ENCODE measurements at places on chromosomes 3 and 15. TPM values are rescaled to one million over a fixed set of nuclear protein-coding genes. Genes with fewer than 3 reads are reported as not detected.
A peak's percentile ranks its signal among the peaks of the same experiment; 100 is the strongest.

DNA sequence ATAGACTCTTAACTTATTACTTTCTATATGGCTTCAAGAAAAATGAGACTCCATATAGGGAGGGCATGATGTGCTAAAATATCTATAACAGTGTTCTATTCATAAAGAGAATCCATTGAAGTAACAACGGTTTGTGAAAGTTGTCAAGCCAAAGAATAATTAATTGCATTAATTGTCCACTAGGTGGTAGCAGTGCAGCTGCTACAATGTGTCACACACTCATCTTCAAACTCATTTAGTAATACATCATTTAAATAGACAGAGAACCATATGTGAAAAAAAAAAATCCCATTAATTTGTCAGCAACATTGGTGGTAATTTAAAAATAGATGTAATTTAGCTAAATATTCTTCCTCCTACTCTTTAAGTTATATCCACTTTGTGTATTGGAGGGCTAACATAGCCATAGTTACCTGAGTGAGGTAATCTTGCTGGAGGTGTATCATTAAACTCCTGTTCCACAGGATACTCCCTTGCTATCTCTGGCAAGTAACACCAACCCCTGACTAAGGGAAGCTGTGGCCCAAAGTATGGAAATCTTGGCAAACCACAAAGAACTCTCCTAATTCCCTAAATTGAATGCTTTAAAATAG, 3.7 kb upstream of the CPA3 start:
- peaks cover 2% of the 10 kb centered on the region for H3K4me1 ChIP-seq
- H3K4me3 ChIP-seq, result no peak overlapping the region
- H3K36me3 ChIP-seq, result no peaks in the 10 kb centered on the region
- H3K27ac ChIP-seq, result no peak overlapping the region

DNA sequence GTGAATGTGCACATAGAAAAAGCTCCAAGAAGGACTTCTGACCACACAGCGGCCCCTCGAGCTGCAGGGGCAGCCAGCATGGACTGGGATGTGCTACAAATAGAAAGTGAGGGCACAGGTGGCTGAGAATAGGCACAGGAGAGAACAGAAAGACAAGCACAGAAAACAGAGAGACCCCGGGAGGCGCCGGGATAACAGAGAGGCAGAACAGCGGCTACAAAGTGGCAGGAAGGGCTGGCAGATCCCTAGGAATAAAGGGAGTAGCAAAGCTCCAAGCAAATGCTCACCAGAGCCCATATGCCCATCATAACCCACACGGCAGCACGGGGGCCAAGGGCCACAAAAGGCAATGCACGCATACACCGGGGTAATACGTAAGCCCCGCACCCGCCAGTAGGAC, 201.7 kb upstream of the NSMCE3 start:
- no peak overlapping the region for H3K4me3 ChIP-seq
- H3K27me3 ChIP-seq, result no peaks in the 10 kb centered on the region
- no peaks in the 10 kb centered on the region for H3K4me1 ChIP-seq
- no peaks in the 10 kb centered on the region for H3K36me3 ChIP-seq

DNA sequence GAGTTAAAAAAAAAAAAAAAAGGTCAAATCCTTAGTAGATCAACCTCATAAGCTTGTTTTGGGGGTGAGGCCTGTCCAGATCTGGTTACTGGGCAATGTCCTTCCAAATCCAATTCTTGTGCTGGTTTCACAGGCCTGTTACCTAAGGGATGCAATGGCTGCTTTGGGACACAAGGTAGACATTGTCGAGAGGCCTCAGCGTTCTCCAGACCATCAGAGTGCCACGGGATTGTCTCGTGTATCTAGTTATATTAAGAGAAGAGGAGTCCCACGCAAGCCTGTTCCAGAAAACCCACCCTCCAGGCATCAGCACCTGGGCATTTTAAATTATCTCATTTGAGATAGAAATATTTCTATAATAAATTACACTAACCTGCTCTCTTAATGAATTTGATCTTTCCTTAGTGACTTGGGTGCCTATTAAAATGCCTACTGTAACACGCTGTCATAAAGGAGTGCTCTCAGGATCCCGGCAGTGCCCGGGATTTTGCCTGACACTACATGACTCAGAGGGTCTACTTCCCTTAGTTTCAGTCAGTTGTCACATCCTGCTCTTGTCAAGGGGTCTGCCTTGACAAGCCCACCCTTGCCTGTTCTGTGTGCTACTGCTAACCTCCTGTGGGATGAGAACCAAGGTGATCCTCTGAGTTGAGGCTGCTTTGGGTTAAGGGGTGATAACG, 116.0 kb downstream of the LIPC start:
- H3K4me1 ChIP-seq, result peaks cover 56% of the 10 kb centered on the region
- peak overlapping the region; percentile 21 for H3K27ac ChIP-seq
- peaks cover 3% of the 10 kb centered on the region for H3K36me3 ChIP-seq
- DNase-seq, result no peak
- no peaks in the 10 kb centered on the region for H3K27me3 ChIP-seq

GRCh38 chr15:69185706-69186105, 25.3 kb downstream of the GLCE start:
- no peaks in the 10 kb centered on the region for H3K36me3 ChIP-seq
- no peak for DNase-seq
- no peaks in the 10 kb centered on the region for H3K4me1 ChIP-seq
- H3K4me3 ChIP-seq, result no peak overlapping the region

DNA sequence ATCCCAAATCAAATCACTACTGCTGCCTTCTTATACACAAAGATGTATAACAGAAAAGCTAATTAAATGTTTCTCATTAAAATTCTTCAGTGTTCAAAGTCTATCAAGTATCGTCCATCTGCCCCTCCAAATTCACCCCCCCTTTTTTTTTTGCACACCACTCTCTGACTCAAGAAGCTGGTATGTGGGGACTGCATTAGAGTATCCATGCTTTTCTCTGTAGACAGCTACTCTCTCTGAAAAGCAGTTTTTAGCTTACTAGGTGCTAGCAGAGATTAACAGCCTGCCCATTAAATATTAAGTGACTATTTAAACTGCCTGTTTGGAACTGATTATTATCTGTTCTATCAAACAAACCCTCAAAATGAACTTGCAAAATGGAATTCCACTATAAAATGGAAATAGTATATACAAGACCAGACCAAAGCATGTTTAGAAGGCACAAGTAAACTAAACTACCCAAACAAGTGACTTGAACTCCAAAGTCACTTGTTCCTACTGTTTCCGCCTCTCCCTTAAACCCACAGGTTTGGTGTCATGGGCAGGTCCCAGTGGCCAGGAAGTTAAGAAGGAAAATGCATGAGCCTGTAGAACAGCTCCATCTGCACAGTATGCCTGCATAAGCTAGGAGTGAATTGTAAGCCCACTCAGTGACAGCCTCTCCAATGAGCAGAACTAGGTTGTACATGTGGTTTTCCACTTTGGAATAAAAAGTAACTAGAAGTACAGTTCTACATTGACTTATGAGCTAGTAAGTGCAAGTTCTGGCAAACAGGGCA, 32.5 kb downstream of the GBE1 start:
- no peak overlapping the region for H3K4me3 ChIP-seq
- H3K27me3 ChIP-seq, result no peaks in the 10 kb centered on the region
- no peak overlapping the region for H3K27ac ChIP-seq

The ACP3 gene
- not detected for total RNA-seq

All from activated T-helper 2 cell treated with anti-CD3 and anti-CD28 coated beads, Interferon-gamma antibody, Interleukin-2, Interleukin-4, amounts not matched to agents 10 μg/mL and 5 μg/mL and 100 μg/mL, durations not matched to agents 14 hours and 24 hours and 36 hours (primary cell).